ENCODE measurements at places on chromosomes 6 and 20.

DNA sequence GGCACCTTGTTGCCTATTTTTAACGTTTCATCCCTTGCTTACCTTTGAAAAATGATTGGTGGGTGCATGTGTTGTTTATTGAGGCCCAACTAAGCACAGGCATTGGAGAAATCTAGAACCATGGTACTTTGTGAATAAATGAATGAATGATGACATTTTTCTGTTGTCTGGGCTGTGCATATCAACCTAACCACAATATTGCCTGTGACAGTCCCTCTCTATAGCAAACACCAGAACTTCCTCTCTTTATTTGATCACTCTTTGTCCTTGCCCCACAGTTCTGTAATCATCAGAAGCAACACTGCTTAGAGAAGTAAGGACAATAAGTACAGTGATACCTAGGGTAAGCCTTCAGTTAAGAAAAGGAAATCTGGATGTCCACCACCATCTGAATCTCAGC is 75.1 kb downstream of the TBC1D7 start:
- DNase-seq = no peak

DNA sequence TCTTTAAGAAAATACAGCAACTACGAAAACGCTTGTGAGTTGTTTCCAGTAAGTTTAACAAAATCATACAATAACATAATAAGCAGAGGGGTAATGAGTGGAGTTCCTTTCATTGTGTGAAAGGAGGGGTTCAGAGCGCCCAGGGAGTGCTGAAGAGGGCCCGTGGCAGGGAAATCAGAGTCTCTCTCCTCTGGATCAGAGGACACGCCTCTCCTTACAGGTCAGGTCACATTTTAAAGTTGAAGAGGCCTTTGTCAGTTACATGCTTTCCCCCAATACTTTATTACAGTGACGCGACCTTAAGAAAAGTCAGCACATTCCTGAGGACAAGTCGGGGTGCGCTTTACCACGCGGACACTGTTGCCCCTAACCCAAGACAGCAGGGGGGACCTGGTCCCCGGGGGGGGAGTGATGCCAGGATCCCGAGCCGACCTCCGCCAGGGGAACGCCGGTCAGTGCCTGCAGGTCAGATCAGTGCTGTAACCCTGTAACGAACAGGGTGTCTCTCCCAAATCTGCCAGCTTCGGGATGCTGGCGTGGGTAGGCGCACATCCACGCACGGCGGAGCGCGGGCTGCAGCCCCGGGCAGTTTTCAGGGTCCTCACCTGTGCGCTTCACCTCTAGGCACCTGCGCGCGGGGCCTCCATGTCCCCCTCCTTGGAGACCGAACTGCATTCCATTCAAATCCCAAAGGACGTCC is 848 bp downstream of the DACT2 start:
- no peak for DNase-seq

- DNase-seq = no peak
Measured at GRCh38 chr20:46240065-46240464, 68.2 kb downstream of the CDH22 start.

DNA sequence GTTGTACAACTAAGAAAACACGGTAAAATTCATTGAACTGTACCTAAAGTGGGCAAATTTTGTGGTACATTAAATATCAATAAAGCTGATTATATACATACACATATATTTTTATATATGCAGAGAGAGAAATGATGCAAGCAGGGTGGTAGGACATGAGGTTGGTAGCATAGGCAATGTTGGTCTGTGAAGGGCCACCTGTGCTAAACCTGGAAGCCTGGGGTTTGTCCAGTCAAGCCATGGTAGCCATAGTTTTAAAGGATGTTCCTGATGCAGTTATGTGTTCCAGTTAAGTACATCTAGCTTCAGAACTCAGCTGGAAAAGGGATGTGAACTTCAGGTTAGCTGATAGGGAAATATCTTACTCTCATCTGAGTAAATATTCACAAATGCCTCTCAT is 60.1 kb downstream of the TRIM38 start:
- no peak for DNase-seq

- peak; percentile 69 for DNase-seq
Measured at GRCh38 chr6:27251112-27251605, 3.7 kb downstream of the PRSS16 start.

DNA sequence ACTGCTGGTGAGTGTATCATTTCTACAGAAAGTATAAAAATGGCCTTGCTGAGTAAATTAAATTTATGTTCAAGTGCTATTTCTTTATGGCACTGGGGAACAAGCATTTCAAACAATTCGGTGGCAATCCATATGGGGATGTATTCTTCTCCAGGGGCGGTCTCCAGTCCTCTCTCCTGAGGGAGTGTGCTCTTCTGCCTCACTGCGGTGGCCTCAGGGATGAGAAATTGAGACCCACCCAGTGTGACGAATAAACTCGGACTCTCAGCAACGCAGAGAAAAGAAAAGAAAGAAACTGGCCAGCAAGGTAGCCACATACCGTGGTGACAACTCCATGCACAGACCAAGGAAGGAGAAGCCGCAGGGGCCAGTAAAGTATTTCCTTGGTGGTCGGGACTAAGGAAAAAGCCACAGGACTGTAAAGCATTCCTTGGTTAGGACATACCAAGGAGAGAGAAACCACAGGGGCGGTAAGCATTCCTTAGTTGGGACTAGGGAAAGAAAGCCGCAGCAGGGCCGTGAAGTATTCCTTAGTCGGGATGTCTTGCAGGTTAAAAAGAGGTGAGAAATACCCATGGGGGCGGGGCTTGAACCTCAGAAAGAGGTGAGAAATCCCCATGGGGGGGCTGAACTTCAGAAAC is 13.6 kb upstream of the GOPC start:
- DNase-seq = no peak

GRCh38 chr6:21840428-21840827 is 246.9 kb downstream of the SOX4 start:
- no peak for DNase-seq

DNA sequence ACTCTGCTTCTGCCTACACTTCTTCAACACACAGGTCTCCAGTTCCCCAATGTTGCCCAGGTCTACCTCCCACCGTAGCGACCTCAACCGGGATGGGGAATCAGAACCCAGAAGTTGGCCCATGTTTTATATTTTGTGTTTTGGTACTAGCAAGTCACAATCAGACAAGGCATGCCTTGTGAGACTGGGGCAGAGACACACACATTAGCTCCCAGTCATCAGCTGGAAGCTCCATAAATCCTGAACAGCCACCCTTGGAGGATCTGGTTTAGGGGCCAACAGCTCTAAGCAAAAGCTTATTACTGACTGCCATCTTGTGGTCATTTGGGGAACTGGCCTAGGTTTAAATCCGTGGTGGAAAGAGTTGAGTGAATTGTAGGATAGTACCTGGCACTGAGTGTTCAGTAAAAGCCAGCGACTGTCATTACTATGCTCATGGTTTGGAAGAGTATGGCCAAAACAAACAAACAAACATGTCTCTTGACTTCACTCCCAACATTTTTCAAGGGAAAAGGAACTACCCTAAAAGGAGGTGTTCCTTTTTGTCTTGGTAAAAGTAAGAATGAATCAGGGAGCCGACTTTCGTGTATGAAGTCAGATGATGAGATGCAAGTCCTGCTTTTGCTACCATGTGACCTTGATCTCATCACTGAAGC is 40.5 kb downstream of the PIM1 start:
- DNase-seq = peak; percentile 81

DNA sequence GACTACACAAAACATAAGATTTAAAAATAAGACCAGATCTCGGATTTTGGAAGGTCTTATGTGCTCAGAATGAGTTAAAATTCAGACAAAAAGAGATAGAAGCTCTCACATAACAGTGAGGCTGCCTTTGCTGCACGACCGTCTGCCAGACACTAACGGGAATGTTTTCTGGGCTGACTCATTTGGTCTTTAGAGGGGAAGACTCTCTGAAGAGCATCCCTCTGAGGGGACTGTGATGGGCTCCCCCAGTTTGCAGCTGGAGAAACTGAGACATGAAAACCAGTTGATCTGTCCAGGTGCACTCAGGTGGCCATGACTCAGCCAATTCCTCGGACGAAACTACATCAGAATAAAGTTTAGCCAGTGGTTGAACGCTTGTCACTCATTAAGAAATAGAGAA is 153.9 kb downstream of the RNASET2 start:
- DNase-seq = no peak

- DNase-seq = no peak
Measured at GRCh38 chr20:45140836-45141235, 16.6 kb upstream of the WFDC12 start.

GRCh38 chr20:31527266-31527665 is 13.0 kb downstream of the HM13 start:
- no peak for DNase-seq

GRCh38 chr6:41247288-41247865 is 19.2 kb downstream of the TREML4 start:
- no peak for DNase-seq

GRCh38 chr6:49937811-49938210 is 26.2 kb downstream of the DEFB114 start:
- DNase-seq = no peak

- DNase-seq = no peak
Measured at GRCh38 chr6:157276731-157277130, 46.6 kb downstream of the TMEM242 start.

- DNase-seq = no peak
Measured at GRCh38 chr6:124551711-124552233, 410.5 kb upstream of the RNF217 start.

- no peak for DNase-seq
Measured at GRCh38 chr20:37833221-37833896, 69.6 kb upstream of the VSTM2L start.

- DNase-seq = no peak
Measured at GRCh38 chr6:158619922-158620801, 24.4 kb downstream of the DYNLT1 start.

DNA sequence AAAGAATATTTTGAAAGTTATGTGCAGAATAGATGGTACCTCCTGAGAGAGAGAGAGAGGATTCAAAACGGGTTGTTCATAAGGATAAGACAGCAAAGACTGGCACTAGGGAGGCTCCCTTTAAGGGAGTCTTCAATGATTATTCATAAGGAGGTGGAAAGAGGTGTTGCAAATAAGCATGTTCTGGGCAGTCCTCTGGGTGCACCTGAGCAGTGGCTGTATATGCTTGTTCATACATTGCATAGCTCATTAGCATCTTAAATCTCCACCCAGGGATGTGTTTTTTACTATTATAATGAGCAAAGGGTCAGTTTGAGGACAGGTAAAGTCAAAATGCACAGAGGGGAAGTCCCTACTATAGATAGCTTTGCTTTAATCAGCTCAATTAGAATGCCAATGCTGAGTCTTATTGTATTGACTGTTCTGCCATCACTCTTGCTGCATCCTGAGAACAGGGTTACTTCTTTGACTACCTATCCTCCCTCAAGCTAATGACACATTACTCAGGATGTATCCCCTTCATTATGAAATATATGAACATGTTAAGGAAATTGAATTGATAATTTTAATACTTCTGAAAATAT is 10.0 kb upstream of the SIRPG start:
- DNase-seq = no peak

GRCh38 chr6:6884193-6884627 is 223.6 kb upstream of the RREB1 start:
- DNase-seq = no peak

GRCh38 chr6:12289365-12289919 is 719 bp upstream of the EDN1 start:
- DNase-seq = peak; percentile 78

DNA sequence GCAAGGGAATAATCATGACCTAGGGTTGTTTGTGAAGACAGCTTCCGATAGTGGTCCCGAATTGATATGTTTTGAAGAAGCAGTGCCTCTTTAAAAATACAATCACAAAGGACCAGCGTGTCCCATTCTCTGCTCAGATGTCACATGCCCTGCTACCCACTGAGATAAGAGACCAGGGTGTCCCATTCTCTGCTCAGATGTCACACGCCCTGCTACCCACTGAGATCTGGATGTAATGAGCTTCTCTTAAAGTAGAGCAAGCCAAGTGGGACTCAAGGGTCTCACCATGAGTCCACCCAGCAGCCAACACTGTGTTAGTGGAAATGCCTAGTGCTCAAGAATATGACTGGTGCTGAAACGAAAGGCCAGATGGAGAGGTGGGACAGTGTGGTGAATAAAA is 22.2 kb downstream of the RIN2 start:
- DNase-seq = no peak

GRCh38 chr6:42429042-42429585 is 22.6 kb downstream of the TRERF1 start:
- DNase-seq = no peak

DNA sequence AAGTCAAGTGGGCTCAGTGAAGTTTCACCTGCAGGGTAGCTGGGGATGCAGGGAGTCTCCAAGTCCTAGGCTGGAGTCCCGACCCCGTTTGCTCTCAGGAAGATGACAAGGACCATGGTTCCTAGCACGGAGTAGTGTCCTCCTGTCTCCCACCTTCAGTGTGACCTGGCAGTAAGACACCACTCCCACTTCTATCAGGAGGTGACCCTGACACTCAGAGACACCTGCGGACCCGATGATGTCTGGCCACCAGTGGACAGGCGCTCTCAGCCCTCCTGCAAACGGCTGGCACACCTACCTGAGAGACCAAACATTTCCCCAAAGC is 1.1 kb downstream of the SOD2 start:
- DNase-seq = no peak

DNA sequence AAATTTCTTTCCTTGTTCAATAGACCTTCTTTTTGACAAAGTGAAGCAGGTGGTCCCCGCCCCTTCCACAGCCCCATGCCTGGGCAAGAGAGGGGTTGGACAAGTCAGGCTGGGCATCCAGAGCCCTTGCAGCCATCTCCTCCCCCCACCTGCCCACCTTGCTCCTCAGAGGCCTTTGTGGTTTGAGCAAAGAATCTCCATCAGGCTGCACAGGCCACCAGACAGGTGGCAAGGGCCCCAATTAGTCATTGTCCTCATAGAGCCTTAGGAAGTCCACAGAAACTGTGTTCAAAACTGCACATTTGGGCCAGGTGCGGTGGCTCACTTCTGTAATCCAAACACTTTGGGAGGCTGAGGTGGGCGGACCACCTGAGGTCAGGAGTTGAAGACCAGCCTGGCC is 1.5 kb upstream of the MAPK13 start:
- no peak for DNase-seq

- no peak for DNase-seq
Measured at GRCh38 chr6:145071836-145072235, 663.5 kb downstream of the EPM2A start.

DNA sequence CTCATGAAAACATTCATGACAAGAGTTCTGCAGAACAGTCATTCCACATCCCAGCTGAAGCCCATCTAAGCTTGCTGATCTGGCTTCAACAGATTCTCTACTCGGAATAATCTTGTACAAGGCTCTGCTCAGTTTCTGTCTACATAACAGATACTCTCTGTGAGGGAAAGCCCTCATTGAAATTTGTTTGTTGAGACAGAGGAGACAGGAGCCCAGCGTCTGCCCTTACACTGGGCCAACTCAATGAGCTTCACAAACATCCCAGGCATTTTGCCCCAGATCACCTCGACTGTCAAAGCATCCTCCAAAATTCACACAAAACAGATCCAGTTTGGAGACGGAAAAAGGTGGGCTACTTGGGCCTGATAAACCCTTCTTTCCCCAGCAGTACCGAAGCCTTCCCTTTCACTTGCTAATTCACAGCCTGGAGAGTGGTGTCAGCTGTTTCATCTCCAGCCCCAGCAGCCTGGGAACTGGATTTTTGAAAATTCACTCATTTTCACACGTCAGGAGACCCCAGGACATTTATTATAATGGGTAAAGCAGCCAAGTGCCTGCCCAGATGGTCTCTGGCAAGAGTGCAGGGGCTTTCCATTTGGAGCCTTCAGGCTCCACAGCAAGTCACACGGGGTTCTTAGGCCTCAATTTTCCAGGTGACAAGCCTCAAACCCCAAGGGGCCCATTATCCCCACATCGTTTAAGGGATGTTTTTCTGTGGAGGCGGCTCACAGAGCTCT is 7.3 kb downstream of the CCDC167 start:
- no peak for DNase-seq

- peak; percentile 76 for DNase-seq
Measured at GRCh38 chr20:43537921-43538877, 20.6 kb upstream of the SGK2 start.
